ENCODE measurements at places on chromosomes 12 and 14.

GRCh38 chr14:63510538-63510937, 32.6 kb downstream of the PPP2R5E start:
- no peak for DNase-seq

- no peak for DNase-seq
Measured at GRCh38 chr12:57695770-57696432, 2.0 kb downstream of the OS9 start.

DNA sequence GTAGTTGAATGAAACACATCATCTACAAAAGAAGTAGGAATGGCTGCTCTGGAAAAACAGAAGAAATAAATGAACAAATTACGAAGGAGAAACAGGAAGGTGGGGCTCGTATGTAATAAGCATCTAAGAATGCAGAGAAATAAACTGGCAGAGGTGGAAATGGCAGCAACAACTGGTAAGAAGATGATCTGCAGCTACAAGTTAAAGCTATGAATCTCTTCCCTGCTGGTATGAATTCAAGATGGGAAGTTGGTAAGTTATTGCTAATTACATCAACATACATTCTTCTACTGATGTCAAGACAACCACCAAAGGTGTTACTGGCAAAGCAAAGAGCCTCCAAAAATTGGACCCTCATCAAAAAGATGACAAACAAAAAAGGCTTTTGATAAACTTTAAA, 59.8 kb downstream of the HECTD4 start:
- no peak for DNase-seq

DNA sequence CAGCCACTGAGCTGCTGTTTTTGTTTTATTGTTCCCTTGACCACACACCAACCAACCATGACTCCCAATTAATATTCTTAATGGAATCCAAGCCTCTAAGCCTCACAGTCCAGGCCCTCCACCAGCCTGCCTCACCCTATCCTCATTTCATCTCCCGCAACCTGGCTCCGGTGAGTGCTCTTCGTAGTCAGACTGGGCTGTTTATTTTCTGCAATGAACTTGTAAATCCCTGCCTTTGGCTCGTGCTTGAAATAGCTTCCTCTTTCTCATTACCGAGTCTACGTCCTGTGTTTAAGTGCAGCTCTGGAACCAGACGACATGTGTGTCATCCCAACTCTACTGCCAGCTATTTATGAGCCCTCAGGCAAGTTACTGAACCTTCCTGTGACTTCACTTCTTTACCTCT, 12.4 kb upstream of the ETFBKMT start:
- DNase-seq = no peak

GRCh38 chr12:92509156-92509738, 193.5 kb upstream of the PLEKHG7 start:
- no peak for DNase-seq

DNA sequence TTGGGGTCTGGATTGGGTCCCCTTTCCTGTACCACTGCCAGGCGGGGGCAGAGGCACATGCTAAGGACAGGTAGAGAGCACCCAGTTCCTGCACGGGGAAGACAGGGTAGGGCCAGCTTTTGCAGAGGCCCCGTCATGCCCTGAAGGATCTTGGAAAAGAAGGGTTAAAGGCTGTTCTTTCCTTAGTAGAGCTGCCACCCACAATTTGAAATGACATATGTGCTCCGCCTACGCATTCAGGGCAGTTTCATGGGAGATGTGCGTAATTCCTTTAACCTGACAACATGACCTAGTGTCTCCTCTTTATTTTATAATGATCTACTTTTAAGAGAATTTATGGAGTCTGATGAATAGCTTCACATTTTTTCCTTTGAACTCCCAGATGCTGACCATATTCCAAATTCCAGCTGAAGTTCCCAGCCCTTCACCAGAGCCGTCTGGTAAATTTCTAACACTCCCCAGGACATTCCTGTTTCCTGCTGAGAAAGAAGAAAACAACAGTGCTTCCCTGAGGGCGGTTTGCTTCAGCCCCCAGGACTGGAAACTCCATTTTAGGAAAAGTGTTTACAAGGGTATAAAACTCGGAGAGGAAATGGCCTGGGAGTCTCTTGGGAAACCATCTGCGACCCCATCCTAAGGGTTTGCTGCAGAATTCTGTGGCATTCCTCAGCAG, 58.9 kb upstream of the PLEKHG3 start:
- DNase-seq = no peak

DNA sequence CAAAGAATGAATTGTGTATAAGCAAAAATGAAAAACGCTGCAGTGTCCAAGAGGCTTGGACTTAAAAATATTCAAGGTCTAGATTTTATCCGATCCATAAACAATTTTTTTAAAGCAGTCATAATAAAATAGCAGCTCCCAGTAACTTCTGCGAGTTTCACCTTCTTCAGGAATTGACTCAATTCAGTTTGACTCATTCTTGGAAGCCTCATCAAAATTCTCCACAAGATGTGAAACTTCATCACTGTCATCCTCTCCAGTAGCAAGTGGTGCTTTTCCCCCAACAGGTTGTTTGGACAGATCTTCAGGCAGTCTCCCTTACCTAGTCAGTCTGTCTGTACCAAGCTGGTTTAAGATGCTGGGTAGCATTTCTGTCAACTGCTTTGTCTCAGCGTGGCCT, 93.5 kb upstream of the FOXG1 start:
- DNase-seq = no peak

DNA sequence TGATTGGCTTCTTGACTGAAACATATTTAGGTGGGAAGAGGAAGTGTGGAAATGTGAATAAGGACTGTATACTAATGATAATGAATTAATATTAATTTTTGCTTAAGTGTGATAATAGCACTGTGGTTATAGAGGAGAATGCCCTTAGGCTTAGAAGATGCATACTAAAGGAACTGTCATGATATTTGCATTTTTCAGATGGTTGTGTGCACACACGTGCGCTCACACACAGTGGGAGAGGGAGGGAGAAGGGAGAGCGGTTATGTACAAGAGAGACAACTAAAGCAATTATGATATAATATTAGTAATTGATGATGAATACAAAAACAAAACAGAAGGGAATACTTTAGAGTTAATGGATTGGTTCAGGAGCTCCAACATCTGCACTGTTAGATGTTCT, 54.2 kb downstream of the RCOR1 start:
- no peak for DNase-seq

GRCh38 chr12:49507139-49507538, 31.7 kb upstream of the KCNH3 start:
- DNase-seq = no peak

DNA sequence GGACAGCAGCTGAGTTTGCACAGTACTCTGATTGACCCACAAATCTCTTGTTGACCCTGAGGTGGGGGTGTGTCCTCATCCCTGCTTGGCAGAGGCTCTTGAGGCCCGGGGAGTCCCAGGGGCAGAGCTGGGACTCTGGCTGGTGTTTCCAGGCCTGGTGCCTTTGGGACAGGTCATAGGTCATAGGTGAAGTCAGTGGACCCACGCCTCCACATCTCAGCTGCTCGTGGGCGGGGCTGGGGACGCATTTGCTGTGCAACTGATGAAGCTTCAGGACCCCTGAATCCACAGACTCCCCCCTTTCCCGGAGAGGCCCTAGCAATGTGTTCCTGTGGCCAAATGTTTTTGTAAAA, 408 bp upstream of the CACNA2D4 start:
- no peak for DNase-seq

GRCh38 chr12:92745856-92746550, 43.2 kb downstream of the PLEKHG7 start:
- peak; percentile 66 for DNase-seq

GRCh38 chr12:99852666-99853065, 132.1 kb downstream of the ANKS1B start:
- no peak for DNase-seq

GRCh38 chr12:99609455-99610181, 37.9 kb upstream of the GARIN6 start:
- DNase-seq = no peak

DNA sequence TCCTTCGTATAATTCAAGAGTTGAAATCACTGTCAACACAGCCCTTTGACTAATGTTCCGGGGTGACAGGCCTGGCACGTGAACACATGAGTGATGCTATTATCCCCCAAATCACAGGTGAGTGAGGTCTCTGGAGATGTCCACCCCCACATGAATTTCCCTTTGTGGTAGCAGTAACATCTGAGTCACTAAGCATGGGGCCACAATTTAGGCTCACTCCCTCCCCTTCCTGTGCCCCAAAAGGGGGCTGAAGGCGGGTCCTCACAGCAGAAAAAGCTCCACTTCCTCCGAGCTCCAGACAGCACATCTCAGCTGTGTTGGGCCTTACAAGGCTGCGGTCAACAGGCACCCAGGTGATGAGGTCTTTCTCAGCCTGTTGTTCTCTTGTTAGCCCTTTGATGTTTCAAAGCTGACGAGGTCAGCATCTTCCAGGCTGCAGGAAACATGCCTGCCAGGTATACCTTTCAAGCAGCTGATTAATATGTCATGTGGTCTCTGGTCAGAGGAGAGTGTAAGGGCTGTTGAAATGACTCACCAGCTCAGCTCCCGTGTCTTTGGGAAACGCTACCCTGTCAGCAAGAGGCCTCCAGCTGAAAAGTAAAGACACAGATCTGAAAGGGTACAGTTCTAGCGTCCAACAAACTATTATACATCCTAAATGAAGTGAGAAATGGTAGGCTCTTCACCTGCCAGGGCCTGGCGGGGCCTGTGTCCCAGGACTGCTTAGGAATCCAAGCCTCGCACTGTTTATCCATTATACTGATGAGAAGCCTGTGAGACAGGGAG, 107.3 kb downstream of the ZFP36L1 start:
- no peak for DNase-seq

DNA sequence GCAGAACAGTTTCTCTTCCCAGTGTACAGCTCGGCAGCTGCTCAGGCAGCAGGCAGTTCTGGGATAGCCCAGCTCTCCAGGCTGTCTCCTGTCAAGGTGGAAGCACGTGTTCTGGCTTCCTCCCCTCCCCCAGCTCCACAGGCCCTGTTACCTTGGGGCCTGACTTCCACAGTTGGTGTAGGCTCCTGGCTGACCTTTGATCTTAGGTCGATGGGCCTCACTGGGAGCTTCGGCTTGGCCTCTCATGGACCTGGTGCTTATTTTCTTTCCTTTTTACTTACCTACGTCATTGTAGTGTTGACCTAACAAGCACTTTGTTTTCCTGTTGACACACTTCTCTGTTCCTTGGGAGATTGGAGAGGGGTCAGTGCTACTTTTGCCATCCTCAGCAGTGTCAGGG, 17.0 kb downstream of the DLST start:
- no peak for DNase-seq

DNA sequence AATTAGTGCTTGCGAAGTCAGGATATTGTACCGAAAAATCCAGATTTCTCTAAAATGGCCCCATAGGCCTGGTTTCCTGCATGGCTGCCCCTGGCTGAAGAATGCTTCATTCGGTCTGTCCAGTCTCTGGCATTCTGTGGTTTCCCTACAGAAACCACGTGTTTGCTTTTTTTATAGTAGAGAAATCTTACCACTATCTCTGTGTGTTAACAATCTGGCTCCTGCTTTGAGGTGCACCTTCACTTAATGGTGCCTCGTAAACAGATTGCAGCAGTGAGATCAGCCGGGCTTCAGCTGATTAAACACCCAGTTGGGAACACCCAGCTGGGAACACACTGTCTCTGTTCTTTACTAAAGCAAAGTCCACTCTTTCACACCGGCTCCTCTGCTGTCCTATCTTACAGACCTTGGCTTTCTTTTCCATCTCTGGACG, 6.7 kb upstream of the DNAAF2 start:
- DNase-seq = no peak

DNA sequence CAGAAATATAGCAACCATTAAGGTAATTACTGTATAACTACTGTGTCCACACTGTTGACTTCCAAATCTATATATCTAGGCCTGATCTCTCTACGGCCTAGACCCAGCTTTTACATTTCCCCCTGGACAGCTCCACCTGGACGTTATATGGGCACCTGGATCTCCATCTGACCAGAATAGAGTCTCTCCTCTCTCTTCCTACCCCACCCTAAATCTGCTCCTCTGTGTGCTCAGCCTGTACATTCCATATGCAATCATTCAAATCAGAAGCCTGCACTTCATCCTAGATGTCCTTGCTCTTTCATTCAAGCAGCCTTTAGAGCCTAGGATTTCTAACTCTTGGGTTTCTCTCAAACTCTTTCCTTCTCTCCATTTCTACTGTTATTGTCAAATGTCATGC, 255.0 kb downstream of the PAX9 start:
- DNase-seq = no peak

DNA sequence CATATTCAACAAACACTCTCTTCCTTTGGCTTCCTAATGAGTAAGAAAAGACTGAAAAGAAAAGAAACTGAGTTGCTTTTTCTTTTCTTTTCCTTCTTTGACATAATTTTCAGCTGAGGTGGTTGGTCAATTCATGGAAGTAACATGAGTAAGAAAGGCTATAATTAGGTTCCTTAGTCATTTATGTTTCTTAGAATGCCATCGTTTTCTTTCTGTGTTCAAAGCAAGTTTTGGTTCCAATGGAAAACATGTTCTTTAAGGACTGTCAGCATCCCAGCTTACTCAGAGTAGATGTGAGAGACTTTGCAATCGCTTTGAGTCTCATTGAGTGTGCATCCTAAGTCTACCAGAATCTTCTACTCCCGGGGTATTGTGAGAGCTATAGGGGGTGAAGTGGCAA, 882.4 kb downstream of the DIO2 start:
- no peak for DNase-seq

GRCh38 chr14:28651148-28651547, 115.4 kb upstream of the FOXG1 start:
- DNase-seq = no peak

GRCh38 chr14:69042299-69042698, 63.2 kb upstream of the ACTN1 start:
- DNase-seq = no peak

DNA sequence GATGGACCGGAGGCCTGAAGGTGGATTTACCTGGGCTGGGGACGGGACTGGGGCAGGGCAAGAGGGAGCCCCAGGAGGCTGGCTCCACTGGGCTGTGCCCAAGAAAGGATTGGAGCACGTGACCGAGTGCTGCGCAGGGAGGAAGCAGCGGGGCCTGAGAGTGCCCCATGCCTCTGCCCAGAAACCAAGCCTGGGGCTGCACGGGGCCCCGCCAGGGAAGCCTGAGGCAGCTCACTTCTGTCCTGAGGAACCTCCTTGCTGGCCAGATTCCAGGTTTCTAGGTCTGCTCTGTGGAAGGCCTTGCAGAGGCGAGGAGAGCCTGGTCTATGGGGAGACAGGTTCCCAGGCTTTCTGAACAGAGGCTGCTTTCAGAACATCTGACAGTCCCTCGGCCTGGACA, 10.4 kb downstream of the NGB start:
- peak; percentile 22 for DNase-seq

DNA sequence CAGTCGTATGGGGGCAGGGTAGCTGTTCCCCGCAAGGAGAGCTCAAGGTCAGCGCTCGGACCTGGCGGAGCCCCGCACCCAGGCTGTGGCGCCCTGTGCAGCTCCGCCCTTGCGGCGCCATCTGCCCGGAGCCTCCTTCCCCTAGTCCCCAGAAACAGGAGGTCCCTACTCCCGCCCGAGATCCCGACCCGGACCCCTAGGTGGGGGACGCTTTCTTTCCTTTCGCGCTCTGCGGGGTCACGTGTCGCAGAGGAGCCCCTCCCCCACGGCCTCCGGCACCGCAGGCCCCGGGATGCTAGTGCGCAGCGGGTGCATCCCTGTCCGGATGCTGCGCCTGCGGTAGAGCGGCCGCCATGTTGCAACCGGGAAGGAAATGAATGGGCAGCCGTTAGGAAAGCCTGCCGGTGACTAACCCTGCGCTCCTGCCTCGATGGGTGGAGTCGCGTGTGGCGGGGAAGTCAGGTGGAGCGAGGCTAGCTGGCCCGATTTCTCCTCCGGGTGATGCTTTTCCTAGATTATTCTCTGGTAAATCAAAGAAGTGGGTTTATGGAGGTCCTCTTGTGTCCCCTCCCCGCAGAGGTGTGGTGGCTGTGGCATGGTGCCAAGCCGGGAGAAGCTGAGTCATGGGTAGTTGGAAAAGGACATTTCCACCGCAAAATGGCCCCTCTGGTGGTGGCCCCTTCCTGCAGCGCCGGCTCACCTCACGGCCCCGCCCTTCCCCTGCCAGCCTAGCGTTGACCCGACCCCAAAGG, 804 bp downstream of the GAPDH start:
- peak; percentile 58 for DNase-seq
